ENCODE measurements at places on chromosomes 1 and 21.
A peak's percentile ranks its signal among the peaks of the same experiment; 100 is the strongest.

DNA sequence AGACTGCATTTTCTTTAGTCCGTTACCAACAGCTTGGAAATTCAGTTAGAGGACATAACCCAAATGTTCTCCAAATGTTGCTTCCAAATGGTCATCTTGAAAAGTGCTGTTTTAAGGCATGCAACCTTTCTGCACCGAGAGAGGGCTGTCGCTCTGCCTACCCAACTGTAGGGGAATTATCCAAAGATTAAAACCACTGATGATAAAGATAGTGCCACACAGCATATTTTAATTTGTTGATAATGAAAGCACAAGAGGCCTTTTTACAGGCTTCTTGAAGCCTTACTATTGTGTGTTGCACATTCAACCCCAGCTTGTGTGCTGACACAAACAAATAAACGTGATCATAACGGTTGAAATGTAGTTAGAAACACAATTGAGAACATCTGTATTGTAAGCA, 121.5 kb downstream of the LMO4 start:
- no peak for DNase-seq

- DNase-seq: peak; percentile 43
These were observed 1.1 kb upstream of the MARCKSL1 start for GRCh38 chr1:32336963-32337675.

- no peak for DNase-seq
These were observed 10.8 kb downstream of the BLACAT1 start for GRCh38 chr1:205444931-205445645.

GRCh38 chr1:207858281-207858680, 52.6 kb downstream of the CD34 start:
- DNase-seq: no peak

DNA sequence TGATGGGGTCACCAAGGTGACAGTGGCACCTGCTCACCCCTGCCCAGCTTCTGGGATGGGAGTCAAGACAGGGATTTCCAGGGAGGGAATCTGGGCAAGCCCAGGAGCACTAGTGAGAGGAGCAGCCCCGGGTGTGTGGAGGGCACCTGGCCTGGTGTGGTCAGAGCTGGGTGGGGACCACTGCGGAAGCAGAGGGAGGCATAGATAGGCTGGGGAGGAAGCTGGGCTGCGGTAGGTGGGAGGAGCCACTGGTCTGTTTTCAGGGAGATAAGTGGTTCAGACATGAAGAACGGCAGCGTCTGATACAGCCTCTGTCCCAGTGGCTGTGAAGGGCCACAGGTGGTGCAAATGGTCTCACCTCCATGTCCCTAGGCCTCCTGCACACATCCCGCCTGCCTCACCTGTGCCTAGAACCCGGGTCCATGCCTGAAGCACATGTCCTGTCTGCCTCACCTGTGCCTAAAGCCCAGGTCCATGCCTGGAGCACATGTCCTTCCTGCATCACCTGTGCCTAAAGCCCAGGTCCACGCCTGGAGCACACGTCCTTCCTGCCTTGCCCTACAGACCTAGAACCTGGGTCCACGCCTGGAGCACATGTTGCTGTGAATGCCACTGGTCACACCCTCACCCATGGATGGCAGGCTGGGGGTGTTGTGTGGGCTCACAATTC, 325.9 kb upstream of the AJAP1 start:
- no peak for DNase-seq

DNA sequence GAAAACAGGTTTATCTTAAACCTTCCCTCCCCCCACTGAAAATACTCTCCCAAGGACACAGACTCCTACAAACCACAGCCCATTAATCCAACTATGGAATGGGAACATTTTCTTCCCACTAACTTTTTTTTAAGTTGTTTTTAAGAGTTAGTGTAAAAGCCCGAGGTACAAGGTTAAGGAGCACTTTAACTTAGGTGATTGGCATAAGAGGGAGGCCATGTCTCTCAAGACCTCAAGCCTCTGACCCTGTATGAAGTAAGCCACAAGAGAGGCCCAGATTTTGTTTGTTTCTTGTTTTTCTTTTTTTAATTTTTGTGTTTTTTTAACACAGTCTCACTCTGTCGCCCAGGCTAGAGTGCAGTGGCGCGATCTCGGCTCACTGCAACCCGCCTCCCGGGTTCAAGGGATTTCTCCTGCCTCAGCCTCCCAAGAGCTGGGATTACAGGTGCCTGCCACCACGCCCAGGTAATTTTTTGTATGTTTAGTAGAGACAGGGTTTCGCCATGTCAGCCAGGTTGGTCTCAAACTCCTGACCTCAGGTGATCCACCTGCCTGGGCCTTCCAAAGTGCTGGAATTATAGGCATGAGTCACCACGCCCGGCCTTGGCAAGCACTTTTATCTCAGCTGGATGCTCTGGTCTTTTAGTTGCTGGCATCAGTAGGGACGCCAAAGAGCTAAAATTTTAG, 14.4 kb downstream of the ARMH1 start:
- DNase-seq: no peak

DNA sequence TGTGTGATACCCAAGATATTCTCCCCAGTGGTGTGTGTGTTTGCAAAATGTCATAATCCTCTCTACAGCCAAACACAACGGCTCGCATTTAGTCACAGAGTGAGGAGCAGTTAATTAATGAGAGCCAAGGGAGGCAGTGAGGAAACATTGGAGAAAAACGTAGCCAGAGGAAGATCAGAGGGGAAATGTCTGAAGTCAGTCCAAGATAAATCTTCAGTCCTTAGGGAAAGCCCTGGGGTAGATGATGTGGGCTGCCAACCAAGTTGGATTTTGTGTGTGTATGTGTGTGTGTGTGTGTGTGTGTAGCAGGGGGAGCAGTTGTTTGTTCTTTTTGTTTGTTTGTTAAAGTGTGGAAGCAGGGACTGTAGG, 201.0 kb upstream of the PTBP2 start:
- DNase-seq: no peak

DNA sequence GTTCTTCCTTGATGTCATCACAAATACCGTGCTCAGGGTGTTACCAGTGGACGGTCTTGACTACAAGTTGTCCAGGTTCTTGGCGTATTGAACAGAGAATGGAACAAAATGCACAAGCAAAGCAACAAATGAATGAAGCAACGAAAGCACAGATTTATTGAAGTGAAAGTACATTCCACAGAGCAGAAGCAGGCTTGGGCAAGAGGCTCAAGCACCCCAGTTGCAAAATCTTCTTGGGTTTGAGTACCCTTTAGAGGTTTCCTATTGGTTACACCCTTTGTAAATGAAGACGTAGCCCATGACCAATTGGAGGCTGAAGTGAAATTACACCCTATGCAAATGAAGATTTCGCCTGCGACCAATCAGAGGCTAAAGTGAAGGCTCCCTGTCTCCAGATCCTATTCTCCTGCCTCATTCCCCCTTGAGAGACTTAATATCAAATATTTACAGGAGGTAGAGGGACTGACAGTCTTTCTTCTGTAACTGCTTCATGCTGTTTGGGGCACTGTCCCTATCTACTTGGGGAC, 38.3 kb downstream of the YY1AP1 start:
- no peak for DNase-seq

DNA sequence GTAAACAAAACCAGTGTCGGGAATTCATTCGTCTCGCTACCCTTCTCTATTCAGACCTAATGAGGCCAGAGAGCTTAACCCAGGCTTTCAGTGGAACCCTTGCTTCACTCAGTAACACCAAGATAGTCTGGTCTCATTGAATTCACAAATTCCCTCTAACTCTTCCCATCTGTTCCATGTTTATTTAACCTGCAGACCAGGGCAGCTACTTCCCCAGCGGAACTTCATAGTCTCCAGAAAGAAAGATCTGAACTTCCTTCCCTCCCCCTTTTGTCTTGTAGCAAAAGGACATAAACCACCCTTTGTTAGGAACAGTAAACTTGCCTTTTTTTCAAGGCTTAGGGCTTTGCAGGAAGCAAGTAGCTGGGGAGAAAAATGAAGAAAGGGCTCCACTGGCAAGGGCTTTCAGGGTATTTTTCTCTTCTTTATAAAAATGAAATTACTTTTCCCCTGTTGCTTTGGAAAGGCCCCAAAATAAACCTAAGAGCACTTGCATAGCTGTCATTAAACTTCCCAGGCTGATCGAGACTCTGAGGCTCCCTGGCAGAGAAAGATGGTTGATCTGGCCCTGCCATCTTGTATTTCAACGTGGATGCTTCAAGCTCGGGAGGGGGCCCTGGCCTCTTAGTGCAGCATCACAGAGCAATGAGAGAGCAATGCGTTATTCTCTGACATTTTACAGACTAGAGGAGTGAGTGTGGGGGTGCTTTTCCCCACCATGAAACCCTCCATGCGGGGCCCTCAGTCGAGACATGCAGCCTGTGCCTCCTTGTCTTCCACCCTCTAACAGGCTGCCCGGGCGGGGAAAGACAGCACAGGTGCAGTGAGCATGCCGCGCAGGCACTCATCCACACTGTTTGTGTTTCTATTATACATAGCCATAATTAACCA, 30.0 kb downstream of the MIS18A start:
- no peak for DNase-seq
